ENCODE measurements at places on chromosomes 11 and 22. TPM values are rescaled to one million over a fixed set of nuclear protein-coding genes. Genes with fewer than 3 reads are reported as not detected.

UCP2 gene
- total RNA-seq, result 400 TPM

ASRGL1 gene
- total RNA-seq, result 6.5 TPM

GRCh38 chr11:43497144-43497543 is 138.4 kb downstream of the TTC17 start:
- peaks cover 10% of the 10 kb centered on the region for H3K27me3 ChIP-seq
- H3K4me1 ChIP-seq, result no peaks in the 10 kb centered on the region
- H3K27ac ChIP-seq, result no peak overlapping the region
- no peak overlapping the region for H3K4me3 ChIP-seq
- H3K36me3 ChIP-seq, result peaks cover 33% of the 10 kb centered on the region

GRCh38 chr11:21771097-21771496 is 421.8 kb upstream of the ANO5 start:
- H3K27me3 ChIP-seq, result no peaks in the 10 kb centered on the region
- H3K27ac ChIP-seq, result no peak overlapping the region
- no peaks in the 10 kb centered on the region for H3K4me1 ChIP-seq
- DNase-seq, result no peak
- H3K36me3 ChIP-seq, result no peaks in the 10 kb centered on the region
- no peak overlapping the region for H3K4me3 ChIP-seq

DNA sequence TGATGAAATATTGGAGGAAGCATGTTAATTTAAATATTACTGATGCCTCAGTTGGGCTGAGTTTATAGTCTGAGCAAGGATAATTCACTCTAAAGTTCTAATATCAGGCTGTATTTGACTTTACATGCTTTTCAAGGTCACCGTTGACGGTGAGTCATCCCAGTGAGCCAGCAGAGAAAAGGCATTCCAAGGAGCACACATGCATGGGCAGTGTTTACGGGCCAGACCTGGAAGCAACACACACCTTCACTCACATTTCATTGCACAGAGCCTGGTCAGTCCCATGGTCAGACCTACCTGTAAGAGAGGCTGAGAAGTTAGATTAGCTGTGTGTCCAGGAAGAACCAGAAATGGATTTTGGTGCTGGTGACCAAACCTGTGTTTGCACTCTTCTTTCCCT is 53.5 kb downstream of the COMMD9 start:
- H3K4me3 ChIP-seq, result no peak overlapping the region
- no peak for DNase-seq
- H3K36me3 ChIP-seq, result no peaks in the 10 kb centered on the region
- H3K4me1 ChIP-seq, result no peaks in the 10 kb centered on the region

GRCh38 chr22:41595703-41596102 is 6.1 kb upstream of the PMM1 start:
- H3K4me3 ChIP-seq, result no peak overlapping the region
- peaks cover 5% of the 10 kb centered on the region for H3K4me1 ChIP-seq
- H3K27me3 ChIP-seq, result no peaks in the 10 kb centered on the region

DNA sequence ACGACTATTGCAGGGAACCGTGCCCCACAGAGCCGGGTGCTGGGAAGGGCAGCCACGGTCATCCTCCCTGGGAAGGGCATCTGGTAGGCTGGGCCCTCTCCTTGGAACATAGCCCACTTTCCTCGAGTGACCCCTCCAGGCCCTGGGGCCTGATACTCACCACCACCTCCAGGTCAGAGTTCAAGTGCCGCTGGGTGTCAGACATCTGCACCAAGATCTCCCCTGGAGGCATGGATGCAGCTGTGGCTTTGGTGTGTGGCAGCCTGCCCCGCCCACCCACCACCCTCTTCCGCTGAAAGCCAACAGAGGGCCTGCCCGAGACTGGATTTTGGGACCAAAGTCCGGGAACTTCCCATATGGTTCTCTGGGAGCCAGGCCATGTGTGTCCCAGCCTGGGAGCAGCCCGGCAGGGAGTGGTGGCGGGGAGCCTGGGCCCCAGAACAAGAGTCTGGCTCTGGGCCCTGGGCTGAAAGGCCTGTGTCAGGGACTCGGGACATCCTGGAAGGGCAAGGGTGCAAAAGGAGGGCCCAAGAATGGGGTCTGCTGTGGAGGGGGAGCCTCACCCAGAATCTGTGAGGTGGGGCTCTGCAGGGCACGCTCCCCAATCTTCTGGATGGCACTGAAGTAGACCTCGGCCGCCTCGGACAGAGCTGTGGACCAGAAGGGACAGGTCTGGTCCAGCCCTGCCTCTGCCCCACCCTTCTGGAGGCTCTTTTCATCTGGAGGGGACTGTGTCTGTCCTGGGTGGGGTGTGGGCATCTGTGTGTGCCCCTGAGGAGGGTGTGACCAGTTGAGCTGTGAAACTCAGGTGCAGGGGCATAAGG is 2.6 kb downstream of the BAIAP2L2 start:
- DNase-seq, result no peak
- no peak overlapping the region for H3K27ac ChIP-seq
- H3K4me3 ChIP-seq, result no peak overlapping the region
- peaks cover 2% of the 10 kb centered on the region for H3K36me3 ChIP-seq
- peaks cover 14% of the 10 kb centered on the region for H3K4me1 ChIP-seq

DNA sequence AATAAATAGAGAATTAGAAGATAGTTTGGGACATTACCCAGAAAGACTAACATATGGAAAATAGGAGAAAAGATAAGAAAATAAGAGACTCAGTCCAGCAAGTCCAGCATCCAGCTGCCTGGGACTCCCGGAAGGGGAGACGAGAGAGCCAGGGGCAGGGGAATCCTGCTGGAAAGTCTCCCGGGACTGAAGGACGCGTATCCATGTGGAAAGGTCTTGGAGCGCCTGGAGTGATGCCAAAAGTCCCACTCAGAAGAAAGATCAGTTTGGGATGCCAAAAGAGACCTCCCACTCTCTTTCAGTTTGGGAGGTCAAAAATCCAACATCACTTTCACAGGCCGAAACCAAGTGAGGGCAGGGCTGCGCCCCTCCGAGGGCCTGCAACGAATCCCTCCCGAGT is 30.7 kb downstream of the LRFN4 start:
- no peak overlapping the region for H3K4me3 ChIP-seq
- H3K27ac ChIP-seq, result no peak overlapping the region
- H3K36me3 ChIP-seq, result no peaks in the 10 kb centered on the region
- H3K4me1 ChIP-seq, result peaks cover 9% of the 10 kb centered on the region
- DNase-seq, result no peak
